T-cell (primary cell): ENCODE measurements at places on chromosomes 12 and 14. TPM values are rescaled to one million over a fixed set of nuclear protein-coding genes. Genes with fewer than 3 reads are reported as not detected.
A peak's percentile ranks its signal among the peaks of the same experiment; 100 is the strongest.

Gene KRT2
- 0.13 TPM for total RNA-seq

Gene C14orf180
- total RNA-seq: not detected

- no peaks in the 10 kb centered on the region for H3K36me3 ChIP-seq
- no peak for DNase-seq
- H3K27me3 ChIP-seq: peaks cover 29% of the 10 kb centered on the region
Measured at GRCh38 chr14:99118946-99119345, 153.1 kb downstream of the BCL11B start.

- H3K4me1 ChIP-seq: no peaks in the 10 kb centered on the region
- DNase-seq: no peak
- no peak overlapping the region for H3K27ac ChIP-seq
- H3K36me3 ChIP-seq: no peaks in the 10 kb centered on the region
- H3K27me3 ChIP-seq: no peaks in the 10 kb centered on the region
Measured at GRCh38 chr12:86623267-86623666, 367.1 kb upstream of the MGAT4C start.

- H3K27ac ChIP-seq: no peak overlapping the region
- no peaks in the 10 kb centered on the region for H3K27me3 ChIP-seq
- no peaks in the 10 kb centered on the region for H3K36me3 ChIP-seq
- peaks cover 6% of the 10 kb centered on the region for H3K4me1 ChIP-seq
- DNase-seq: no peak
- no peak overlapping the region for H3K4me3 ChIP-seq
Measured at GRCh38 chr14:23168246-23168645, 15.2 kb downstream of the SLC7A8 start.

DNA sequence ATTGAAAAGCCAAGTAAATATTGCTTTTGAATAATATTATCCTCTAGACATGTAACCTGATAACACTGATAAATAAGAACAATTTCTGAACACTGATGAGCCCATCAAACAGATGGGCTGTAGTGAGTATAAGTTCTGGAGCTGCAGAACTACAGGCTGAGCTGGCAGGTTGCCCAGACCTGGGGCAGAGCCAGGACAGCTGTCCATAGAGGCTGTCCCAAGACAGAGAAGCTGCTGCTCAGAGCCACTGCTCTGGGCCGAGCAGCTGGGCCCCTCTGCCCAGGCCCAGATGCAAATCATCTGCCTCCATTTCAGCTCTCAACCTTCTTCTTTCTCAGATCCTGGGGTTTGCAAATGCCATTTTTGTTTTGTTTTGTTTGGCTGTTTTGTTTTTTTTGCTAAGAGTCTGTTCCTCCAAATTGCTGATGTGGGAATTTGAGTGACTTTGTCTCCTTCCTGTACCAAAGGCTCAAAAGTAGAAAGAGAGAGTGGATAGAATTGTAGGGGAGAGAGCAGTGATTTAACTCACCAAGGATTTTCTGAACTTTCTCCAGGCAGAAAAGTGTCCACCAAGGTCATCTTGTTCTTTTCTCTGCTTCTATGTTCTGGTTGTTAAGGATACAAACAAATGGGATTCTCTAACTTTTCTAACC, 4.0 kb upstream of the TESPA1 start:
- peaks cover 63% of the 10 kb centered on the region for H3K4me1 ChIP-seq
- H3K27ac ChIP-seq: peak overlapping the region; percentile 11
- no peak overlapping the region for H3K4me3 ChIP-seq
- DNase-seq: no peak
- no peaks in the 10 kb centered on the region for H3K27me3 ChIP-seq

- no peaks in the 10 kb centered on the region for H3K36me3 ChIP-seq
- DNase-seq: no peak
- H3K4me1 ChIP-seq: no peaks in the 10 kb centered on the region
- H3K27ac ChIP-seq: no peak overlapping the region
- H3K4me3 ChIP-seq: no peak overlapping the region
Measured at GRCh38 chr14:63308723-63309317, 9.9 kb downstream of the GPHB5 start.

DNA sequence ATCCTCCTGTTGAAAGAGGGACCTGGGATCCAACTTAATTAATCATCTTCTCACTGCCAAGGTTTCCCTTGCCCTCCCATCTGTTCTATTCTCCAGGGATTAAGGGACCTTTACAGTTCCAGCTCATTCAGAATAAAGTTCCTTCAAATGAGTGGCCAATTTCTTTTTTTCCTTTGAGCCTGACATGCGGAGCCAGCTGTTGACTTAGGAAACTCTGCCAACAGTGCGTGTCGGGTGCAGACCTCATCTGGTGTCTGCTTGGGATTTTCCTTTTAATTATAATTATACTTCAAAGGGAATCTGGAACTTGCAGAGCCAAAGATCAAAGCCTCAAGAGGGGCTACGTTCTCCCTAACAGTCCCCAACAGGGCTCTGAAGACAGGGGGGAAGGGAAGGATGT, 64.8 kb downstream of the CCDC60 start:
- no peaks in the 10 kb centered on the region for H3K4me1 ChIP-seq
- H3K4me3 ChIP-seq: no peak overlapping the region
- H3K36me3 ChIP-seq: no peaks in the 10 kb centered on the region
- no peak overlapping the region for H3K27ac ChIP-seq
- DNase-seq: no peak

GRCh38 chr12:44874981-44875416, 1.1 kb downstream of the NELL2 start:
- H3K36me3 ChIP-seq: no peaks in the 10 kb centered on the region
- peaks cover 3% of the 10 kb centered on the region for H3K27me3 ChIP-seq
- H3K27ac ChIP-seq: peak overlapping the region; percentile 24
- peak; percentile 28 for DNase-seq
- H3K4me3 ChIP-seq: peak overlapping the region; percentile 94

GRCh38 chr12:19998961-19999804, 369.2 kb upstream of the PDE3A start:
- H3K27ac ChIP-seq: no peak overlapping the region
- H3K27me3 ChIP-seq: no peaks in the 10 kb centered on the region
- no peak for DNase-seq
- H3K36me3 ChIP-seq: no peaks in the 10 kb centered on the region
- H3K4me1 ChIP-seq: no peaks in the 10 kb centered on the region
